Fibroblast of villous mesenchyme (primary cell): ENCODE measurements at places on chromosomes 12 and 14. TPM values are rescaled to one million over a fixed set of nuclear protein-coding genes. Genes with fewer than 3 reads are reported as not detected.
A peak's percentile ranks its signal among the peaks of the same experiment; 100 is the strongest.

DNA sequence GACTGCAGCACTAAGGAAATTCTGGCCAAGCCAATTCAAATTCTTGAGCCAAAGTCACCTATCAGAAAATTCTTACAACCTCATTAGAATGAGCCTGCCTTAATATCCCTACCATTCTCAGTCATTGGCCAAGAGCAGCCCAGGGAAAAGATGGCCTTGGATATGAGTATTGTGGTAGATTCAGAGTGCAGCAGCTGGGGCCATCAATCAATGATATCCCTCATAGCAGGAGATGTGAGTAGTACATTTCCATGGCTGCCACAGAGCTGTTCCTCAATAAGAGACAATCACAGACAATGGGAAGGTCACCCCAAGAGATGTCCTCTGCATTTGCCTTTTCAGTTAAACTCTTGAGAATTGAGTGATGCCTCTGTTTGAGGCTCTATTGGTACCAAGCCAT is 161.6 kb downstream of the DYRK2 start:
- DNase-seq = no peak

DNA sequence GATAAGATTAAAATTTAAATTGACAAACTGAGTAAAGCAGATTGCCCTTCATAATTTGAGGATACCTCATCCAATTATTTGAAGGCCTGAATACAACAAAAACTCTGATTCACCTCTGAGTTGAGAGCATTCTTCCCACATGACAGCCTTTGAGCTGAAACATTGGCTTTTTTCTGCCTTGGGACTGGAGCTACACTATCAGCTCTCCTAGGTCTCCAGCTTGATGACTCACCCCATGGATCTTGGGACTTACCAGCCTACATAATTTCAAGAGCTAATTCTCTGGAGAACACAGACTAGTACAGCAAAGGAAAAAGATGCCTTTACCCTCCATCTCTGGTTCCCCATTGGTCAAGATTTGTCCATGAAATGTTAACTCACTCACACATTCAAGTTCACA is 555.1 kb downstream of the FOXG1 start:
- peak; percentile 23 for DNase-seq

DNA sequence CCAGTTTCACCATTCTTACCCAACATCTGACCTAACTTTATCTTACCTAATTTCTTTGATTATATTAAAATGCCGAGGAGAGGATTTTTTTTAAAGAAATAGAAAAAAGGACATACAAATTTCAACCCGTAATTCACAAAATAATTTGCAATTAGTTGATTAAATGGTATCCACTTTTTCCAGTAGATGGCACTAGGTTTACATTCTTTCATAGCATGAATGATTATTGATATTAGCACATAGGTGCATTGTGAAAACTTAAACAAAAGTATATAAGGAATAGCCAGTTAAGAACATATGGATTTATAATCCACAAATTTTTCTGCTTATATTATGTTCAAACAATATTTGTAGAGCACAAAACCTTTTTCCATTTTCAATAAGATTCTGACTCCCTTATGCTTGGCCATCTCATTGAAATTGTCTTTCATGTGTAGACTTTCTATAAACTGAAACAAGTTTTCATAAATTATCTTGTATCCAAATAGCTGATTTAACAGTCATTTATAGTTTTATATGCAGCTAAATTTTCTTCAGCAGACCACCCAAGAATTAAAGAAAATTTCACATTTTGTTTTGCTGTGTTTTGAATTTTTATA is 35.3 kb downstream of the MSRB3 start:
- DNase-seq = peak; percentile 49

DNA sequence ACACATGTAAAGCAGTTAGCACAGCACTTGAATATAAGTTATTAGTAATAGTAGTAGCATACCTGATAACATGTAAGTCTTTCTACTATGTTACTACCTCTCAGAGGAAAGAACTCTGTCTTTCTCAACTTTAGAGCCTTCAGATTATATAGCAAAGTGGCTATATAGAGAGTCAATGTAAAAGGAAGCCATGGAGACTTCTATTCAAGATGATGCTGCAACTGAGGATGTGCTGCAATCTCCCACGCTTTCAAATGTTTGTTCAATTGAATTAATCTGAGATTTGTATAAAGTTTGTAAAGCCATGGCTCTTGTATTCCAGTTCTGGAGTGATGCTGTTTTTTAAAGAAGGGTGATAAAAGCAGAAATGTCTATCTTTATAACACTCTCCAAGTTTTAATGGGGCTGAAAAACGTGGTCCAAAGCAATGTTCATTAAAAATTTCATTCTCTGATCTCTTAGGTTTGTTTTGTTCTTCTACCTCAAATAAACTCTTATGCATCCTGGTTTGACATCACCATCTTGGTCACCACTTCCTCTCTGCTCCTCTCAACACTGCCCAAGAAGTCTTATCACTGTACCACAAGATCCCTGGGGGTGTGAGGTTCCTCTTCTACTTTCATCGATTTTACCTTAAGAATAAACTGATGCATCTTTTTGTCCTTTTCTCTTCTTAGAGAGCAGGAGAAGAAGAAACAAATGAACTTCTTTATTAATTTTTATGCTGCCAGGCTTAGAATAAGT is 40.6 kb downstream of the C12orf42 start:
- DNase-seq = no peak

Gene ANKRD33
- not detected in 2 replicates for total RNA-seq

- no peak for DNase-seq
These were observed 31.2 kb upstream of the FOS start for GRCh38 chr14:75247286-75247922.

DNA sequence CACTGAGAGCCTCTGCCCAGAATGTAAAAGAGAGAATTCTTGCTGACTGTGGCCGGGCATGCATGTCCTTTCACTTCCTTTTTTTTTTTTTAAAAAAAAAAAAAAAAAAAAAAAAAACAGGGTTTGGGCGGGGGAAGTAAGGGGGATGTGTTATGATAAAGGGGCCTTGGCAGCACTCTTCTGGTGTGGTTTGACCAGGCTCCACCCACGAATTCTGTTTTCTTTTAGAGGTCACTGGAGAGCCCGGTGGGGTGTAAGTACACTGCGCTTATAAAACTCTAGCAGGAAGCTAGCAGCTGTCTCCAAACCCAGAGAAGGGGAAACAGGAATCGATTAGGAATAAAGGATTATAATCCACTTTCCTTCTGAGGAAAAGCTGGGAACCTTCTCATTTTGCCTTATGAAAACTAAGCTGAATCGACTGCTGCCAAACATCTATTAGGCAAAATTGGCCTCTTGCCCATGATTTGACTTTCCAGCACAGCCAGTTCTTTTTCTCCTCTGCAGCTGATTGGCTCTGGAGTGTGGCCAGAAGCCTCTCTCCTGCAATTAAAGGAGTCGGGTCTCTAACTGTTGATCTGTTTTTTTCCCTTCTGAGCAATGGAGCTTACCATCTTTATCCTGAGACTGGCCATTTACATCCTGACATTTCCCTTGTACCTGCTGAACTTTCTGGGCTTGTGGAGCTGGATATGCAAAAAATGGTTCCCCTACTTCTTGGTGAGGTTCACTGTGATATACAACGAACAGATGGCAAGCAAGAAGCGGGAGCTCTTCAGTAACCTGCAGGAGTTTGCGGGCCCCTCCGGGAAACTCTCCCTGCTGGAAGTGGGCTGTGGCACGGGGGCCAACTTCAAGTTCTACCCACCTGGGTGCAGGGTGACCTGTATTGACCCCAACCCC is 27.7 kb upstream of the HIGD1C start:
- peak; percentile 99 for DNase-seq

Gene PYGL
- 47.7 and 82.5 TPM in 2 replicates for total RNA-seq

GRCh38 chr14:23793532-23793931 is 157.4 kb downstream of the DHRS2 start:
- DNase-seq = no peak
